Kidney epithelial cell (primary cell): ENCODE measurements at places on chromosomes 2 and 18.
A peak's percentile ranks its signal among the peaks of the same experiment; 100 is the strongest.

GRCh38 chr2:86016581-86016980 lies 89.1 kb downstream of the POLR1A start:
- no peak for DNase-seq

DNA sequence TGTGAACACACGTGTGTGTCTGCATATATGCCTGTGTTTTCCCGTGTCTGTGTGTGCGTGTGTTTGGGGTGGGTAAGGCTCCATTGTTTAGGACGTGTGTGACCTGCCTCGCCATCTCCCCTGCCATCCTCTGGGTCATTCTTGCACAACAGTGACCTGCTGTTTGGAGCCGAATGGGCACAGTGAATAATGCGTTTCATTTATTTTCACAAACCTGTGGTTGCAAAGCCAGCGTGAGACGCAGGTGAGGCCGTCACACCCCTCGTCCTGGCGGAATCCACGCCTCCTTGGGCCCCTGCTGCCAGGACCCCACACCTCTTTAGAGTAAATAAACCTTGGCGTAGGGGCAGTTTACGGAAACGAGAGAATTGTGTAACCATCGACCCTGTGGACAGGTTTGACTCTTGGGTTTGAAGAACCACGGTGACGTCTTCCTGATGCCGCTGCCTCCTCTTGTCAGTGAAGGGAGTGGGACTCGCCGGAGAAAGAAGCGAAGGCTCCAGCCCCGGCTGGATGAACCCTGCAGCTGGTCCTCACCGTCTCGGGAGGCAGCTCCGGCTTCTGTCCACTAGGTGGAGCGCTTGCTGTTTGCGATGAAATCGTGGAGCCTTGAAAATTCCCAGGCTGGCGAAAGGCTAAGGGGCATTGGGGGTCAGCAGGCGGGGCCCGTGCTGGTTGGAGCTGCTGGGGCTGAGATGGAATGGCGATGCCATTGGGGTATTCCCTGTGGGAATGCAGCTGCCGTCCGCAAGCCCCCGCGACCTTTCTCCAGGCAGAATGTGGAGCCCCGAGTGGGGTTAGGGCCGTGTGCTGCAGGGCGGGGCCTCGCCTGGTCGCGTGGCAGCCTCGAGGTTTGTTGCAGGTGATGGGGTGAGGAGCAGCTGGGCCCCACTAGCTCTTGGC lies 81.1 kb downstream of the RTP5 start:
- peak; percentile 4 for DNase-seq

GRCh38 chr2:60565472-60565871 lies 12.0 kb upstream of the BCL11A start:
- no peak for DNase-seq

DNA sequence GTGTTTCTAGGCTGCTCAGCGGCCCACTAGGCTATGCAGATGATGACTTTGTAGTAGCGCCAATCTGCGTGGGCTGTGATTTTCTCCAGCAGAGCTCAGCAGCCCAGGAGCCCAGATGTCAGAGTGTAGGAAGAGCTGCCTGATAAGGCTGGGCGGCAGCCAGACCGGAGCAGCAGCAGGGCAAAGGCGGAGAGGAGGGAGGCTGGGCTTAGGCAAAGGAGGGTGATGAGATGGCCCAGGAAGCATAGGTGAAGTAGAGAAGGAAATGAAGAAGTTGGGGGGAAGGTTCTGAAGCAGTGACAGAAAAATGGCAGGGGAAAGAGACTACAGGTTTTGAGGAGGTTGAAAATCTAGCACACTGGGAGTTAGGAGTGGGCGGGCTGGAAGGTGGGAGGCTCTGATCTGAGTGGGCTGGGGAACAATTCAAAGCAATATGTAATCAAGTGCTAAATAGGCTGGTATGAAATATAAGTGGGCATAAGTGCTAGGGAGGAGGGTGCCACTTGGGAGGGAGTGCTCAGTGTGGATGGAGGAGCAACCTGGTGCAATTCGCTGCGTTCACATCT lies 50.6 kb upstream of the STPG4 start:
- no peak for DNase-seq

DNA sequence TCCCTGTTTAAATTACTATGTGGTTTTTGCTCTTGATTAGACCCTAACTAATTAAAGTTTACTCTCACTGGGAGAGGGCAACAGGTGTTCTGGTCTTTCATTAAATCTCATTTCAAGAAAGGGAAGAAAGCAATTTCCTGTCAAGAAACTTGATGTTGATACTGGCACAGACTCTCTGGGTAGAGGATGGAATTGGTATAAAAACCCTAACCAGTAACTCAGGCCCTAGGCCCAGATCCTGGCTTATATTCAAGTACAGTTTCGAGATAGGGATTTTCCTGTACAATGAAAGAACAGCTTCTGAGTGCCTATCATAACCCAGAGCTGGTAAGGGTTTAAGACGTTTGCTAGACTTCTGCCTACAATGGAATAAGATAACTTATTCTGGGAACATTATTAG lies 61.6 kb upstream of the ACYP2 start:
- no peak for DNase-seq

- DNase-seq = no peak
Observed at GRCh38 chr2:23545811-23546210, 160.8 kb downstream of the KLHL29 start.

- DNase-seq = no peak
Observed at GRCh38 chr2:100237770-100238169, 84.5 kb downstream of the LONRF2 start.

- no peak for DNase-seq
Observed at GRCh38 chr2:29618024-29618423, 303.4 kb downstream of the ALK start.

DNA sequence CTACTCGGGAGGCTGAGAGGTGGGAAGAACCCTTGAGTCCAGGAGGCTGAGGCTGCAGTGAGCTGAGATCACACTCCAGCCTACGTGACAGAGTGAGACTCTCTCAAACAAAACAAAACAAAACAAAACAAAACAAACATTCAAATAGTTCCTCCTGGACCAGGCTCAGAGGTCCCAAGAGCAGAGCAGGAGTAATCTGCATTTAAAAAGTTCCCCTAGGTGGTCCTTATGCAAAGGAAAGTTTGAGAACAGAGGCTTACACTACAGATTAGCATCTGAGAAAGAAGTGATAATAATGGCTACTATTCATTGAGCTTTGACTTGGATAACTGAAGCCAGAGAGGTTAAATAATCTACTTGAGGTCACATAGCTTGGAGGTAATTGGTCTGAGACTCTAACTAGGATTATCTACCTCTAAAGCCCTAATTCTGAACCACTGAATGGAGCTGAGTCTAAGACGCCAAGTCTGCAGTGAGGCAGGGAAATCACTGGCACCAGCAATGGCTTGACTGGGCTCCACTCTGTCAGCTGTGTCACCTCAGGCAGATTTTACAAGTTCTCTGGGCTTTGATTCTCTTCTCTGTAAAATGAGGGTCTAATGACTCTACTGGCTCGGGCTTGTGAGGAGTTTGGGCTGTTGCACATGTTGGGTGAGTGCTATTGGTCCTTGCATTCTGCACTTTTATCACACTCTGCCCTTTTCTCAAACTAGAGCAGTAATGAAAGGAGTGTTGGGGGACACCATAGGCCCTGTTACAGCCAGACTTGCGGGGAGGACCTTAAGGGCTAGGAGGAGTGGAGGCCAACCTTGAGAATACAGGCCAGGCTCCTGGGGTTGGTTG lies 29.2 kb upstream of the DLX2 start:
- no peak for DNase-seq

DNA sequence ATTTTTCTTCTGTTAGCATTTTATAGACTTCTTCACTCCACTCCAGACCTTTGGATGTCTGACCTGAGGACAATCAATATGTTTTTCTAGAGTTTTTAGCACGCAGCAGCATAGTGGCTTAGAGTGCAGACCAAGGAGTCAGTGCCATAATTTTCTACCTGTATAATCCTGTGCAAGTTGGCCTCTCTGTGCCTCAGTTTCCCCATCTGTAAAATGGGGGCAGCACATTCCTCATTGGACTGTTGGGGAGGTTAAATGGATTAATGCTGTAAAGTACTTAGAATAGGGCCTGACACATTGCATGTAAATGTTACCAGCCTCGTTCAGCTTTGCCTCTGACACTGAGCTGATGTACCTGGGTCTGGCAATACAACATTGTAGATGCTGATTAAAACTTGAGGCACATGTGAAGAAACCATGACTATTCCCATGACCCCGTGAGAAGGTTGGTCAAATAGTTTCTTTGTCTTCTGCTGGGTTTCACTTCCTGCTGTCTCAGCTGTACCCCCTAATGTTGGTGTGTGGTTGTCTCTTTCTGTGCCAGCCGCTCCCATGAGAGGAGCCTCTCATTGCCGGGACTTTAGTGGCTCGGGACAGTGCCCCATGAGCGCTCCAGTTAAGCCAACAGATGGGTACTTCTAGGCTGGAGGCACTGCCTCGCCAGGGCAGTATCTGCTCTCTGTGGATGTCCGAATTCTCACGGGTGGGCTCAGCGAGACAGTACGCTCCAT lies 125.3 kb downstream of the SH3RF3 start:
- DNase-seq = no peak

GRCh38 chr18:71936744-71937143 lies 607.4 kb downstream of the CBLN2 start:
- no peak for DNase-seq

- no peak for DNase-seq
Observed at GRCh38 chr2:238913931-238914647, 66.2 kb downstream of the TWIST2 start.

DNA sequence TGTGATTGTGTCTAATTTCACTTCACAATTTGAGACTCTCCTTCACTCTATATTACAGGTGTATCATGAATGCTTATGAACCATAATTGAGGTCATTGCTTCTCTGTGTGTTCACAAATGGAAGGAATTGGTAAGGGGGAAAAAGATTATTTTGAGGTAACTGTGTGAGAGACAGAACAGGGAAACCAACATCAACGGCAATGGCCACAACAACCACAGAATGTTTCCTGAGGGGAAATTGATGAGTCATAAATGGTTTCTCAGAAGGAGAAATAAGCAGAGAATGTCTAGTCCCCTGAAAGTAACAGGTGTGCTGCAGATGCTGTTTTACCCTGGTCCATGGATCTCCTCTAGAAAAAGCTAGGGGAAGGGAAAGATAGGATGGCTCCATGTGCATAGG lies 361.2 kb upstream of the GALNT5 start:
- DNase-seq = peak; percentile 39

- no peak for DNase-seq
Observed at GRCh38 chr2:18435426-18436037, 124.9 kb downstream of the RDH14 start.

- no peak for DNase-seq
Observed at GRCh38 chr2:74333175-74333574, 10.0 kb downstream of the SLC4A5 start.

DNA sequence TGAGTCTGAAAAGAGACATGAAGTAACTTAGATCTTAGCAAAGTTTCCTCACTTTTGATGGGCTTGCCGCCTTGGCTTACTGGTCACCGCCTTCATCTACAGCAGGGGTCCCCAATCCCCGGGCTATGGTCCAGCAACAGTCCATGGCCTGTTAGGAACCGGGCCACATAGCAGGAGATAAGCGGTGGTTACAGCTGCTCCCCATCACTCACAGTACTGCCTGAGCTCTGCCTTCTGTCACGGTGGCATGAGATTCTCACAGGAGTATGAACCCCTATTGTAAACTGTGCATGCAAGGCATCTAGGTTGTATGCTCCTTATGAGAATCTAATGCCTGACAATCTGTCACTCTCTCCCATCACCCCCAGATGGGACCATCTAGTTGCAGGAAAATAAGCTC lies 72.9 kb downstream of the BIN1 start:
- no peak for DNase-seq

DNA sequence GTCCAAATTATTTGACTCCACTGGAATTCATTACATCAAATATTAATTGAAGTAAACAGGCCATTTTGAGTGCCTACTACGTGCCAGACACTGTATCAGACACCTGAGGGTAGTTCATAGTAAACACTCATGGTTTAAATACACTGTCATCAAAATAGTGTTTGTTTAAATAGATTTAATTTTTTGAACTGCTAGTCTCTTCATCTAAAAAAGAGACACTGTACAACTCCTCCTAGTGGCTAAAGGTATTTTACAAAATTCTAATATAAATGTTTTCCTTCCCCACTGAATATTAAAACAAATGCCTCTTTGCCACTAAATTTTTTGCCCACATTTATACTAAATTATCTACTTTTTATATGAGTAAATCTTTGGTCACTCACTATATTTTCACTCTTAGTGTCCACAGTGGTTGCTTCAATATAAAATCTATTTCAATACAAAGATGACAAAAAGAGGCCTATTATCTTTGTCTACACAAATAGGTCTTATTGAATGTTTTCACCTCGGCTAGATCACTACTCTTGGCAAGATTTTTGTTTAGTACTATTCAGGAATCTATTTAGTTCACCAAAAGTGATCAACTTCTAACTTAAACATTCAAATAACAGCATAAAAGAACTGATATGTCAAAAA lies 122.1 kb downstream of the TMEM247 start:
- DNase-seq = no peak

- DNase-seq = no peak
Observed at GRCh38 chr18:52484977-52485376, 145.0 kb downstream of the DCC start.

- peak; percentile 10 for DNase-seq
Observed at GRCh38 chr2:68193787-68194372, 36.2 kb downstream of the PNO1 start.

DNA sequence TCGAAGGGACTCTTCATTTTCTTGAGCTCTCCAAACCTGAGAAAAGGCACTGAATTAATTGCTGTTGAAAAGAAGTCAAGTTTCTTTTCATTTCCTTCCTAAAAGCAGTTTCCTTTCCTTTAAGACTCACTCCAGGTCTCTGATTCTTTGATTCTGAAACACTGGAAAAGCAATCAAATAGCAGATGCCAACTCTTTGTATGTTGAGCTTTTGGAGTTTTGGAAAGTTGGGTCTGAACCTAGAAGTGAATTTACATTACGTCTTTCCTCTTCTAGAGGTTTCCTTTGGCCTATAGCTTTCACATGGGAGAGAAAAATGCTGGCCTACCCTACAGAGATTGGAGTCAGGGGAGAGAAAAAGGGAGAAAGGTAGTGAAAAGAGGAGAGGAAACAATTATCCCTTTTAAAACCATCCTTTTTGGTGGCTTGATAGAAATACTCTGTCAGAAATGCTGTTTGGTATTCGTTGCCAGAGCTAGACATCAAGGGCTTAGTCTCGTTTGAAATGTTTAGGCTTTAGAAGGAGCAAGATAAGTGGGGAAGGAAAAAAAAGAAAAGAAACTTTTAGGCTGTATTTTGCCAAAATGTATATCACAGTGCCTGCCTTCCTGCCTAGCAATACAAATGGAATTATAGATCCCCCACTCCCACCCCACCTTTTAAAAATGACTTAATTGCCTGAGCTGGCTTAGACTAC lies 187.7 kb downstream of the PRPF40A start:
- DNase-seq = no peak

DNA sequence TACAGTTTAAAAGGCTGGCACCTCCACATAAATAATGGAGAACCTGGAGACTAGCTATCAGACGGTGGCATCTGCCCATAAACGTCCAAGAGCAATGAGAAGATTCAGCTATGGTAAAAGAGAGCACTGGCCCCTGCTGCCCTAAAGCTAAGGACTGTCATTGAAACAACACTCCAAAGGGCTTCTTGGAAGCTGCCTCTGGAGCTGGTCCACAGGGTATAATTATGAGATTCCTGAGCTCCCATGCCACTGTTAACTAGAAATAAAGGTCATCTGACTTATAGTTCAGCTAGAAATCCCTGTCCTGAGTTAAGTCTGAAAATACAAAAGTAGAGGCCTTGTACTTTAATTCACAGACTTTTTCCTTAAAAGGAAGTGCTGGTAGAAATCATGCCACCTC lies 39.9 kb upstream of the RBMS1 start:
- no peak for DNase-seq

GRCh38 chr18:8749492-8749891 lies 44.1 kb downstream of the MTCL1 start:
- no peak for DNase-seq

- no peak for DNase-seq
Observed at GRCh38 chr2:217206907-217207698, 347.2 kb upstream of the TNP1 start.
